ENCODE measurements at places on chromosomes 7 and 10.

- no peak for DNase-seq
These were observed 356.6 kb upstream of the ZMIZ1 start for GRCh38 chr10:78712147-78712546.

- DNase-seq = no peak
These were observed 101.6 kb upstream of the PPIF start for GRCh38 chr10:79245539-79246208.

GRCh38 chr10:130455791-130456190 is 319.6 kb downstream of the GLRX3 start:
- DNase-seq = no peak

DNA sequence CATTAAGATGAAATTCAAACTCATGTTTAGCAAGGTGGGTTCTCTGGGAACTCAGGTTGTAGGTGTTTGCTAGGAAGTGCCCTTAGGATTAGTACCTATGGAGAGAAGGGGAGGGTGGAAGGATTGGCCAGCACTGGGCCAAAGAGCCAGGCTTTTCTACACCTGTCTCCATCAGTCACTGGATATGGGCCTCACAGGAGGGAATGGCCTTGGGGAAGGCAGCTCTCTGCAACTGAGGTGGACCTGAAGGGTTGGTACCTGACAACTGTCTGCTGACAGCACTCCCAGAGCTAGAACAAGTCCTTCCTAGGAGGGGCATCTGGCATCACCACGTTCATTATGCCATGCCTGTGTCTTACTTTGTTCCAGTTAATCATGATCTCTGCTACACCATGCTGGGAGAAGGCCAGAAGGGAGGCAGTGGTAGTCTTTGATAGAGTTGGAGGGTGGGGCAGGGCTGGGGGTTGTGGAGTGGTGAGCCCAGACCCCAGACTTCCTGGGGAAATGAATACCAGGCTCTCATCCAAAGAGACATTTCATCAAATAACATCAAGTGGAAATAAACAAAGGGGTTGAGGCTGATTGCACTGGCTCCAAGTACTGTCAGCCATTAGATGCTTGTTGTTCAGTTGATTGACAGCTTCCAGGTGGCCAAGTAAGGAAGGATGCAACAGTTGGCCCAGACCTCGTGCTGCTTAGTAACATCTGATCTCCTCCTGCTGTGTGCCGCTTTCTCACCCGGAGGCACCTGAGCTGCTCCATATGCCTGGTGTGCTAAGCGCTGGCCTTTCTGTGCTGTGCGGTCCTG is 70.6 kb upstream of the PIK3CG start:
- DNase-seq = no peak

DNA sequence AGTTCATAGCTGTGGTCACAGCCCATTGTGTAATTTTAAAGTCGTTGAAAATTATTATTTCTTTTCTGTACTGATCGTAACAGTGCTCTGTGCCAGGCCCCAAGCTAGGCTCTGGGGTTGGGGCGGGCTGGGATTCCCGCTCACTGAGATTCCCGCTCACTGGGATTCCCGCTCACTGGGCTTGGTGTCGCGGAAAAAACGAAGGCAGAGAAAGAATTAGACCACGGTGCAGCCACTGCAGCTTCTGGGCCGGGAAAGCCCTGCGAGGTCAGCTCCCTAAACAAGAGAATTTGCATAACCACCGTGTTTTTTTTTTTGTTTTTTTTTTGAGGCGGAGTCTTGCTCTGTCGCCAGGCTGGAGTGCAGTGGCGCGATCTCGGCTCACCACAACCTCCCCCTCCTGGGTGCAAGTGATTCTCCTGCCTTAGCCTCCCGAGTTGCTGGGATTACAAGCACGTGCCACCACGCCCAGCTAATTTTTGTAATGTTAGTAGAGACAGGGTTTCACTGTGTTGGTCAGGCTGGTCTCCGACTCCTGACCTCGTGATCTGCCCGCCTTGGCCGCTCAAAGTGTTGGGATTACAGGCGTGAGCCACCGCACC is 31.2 kb downstream of the FOXK1 start:
- DNase-seq = no peak

GRCh38 chr10:108523016-108523800 is 1358.7 kb upstream of the SORCS1 start:
- no peak for DNase-seq
